Stimulated activated naive CD4-positive, alpha-beta T cell treated with Interleukin-2 at 50 U/mL for 16 hours (primary cell): ENCODE measurements at places on chromosomes 6 and 20.

DNA sequence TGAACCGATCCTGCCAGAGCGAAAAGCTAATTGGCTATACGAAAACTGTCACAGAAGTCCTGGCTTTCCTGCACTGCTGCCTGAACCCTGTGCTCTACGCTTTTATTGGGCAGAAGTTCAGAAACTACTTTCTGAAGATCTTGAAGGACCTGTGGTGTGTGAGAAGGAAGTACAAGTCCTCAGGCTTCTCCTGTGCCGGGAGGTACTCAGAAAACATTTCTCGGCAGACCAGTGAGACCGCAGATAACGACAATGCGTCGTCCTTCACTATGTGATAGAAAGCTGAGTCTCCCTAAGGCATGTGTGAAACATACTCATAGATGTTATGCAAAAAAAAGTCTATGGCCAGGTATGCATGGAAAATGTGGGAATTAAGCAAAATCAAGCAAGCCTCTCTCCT is 14.2 kb downstream of the CCR6 start:
- DNase-seq, result no peak

DNA sequence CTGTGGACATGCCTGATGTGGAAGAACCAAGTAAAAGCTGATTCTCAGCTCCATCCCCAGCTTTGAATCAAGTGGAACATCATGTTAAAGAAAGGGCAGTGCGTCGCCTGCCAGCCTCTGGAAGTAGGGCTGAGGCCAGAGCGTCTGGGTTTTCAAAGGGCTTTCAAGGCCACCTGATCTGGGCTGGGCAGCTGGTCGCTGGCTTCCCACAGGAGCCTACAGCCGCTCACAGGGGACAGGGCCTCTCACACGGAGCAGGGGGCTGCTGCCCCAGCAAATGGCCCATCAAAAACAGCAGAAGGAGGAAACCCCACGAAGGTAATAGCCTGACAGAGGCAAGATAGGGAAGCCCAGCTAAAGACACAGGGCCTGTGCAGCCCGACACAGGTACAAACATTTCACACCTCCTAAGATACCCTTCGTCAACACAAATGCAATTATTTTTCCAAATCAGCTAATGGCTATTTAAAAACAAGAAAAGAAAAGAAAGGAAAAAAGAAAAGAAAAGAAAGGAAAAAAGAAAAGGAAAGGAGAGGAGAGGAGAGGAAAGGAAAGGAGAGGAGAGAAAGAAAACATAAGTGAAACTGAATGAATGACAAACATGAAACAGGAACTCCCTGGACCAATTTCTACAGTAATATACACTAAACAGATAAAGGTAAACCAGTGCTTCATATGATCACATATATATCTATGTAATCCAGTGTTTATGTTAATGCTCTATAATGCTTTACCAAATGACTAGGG is 24.8 kb downstream of the RRBP1 start:
- no peak for DNase-seq

DNA sequence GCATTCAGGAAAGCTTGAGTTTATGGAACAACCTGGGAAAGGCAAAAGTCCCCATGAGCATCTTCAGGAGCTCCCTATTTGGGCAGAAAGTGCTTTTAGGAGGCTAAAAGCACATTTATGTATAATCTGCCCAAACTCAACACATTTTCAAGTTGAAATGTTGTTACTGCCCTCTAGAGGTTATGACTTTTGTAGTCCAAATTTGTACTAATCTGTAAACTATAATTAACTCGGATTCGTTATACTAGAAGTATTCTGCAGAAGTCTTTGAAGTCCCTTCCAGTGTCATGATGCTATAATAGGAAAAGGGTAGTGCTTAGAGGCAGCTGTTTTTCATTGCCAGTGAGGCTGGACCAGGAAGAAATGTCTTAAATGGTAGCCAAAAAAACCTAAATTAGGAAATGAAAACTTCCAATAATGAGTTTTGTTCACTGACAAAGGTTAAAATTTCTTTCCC is 44.8 kb upstream of the EMILIN3 start:
- no peak for DNase-seq

GRCh38 chr6:17940151-17940792 is 47.2 kb downstream of the KIF13A start:
- no peak for DNase-seq

DNA sequence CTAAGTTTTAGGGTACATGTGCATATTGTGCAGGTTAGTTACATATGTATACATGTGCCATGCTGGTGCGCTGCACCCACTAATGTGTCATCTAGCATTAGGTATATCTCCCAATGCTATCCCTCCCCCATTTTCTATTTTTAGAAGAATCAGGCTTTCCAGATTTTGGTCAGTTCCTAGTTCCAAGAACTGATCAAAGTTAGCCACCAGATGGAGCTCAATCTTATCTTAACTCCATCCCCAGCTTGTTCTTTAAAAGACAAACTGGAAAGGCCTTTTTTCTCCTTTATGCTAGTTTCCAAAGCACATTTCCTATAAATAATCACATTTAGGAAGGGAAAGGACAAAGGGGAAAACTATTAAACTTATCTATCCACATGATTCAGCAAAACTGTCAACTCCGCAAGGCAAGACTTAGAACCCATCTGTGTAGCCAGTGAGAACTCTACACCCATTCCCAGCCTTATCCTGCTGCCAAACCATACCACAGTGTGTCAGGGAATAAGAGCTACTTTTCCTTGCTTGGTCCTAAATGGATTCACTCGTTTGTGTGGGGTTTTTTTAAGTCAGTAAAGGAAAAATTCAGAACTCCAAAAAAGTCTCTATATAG is 22.8 kb upstream of the KHDC1 start:
- no peak for DNase-seq

DNA sequence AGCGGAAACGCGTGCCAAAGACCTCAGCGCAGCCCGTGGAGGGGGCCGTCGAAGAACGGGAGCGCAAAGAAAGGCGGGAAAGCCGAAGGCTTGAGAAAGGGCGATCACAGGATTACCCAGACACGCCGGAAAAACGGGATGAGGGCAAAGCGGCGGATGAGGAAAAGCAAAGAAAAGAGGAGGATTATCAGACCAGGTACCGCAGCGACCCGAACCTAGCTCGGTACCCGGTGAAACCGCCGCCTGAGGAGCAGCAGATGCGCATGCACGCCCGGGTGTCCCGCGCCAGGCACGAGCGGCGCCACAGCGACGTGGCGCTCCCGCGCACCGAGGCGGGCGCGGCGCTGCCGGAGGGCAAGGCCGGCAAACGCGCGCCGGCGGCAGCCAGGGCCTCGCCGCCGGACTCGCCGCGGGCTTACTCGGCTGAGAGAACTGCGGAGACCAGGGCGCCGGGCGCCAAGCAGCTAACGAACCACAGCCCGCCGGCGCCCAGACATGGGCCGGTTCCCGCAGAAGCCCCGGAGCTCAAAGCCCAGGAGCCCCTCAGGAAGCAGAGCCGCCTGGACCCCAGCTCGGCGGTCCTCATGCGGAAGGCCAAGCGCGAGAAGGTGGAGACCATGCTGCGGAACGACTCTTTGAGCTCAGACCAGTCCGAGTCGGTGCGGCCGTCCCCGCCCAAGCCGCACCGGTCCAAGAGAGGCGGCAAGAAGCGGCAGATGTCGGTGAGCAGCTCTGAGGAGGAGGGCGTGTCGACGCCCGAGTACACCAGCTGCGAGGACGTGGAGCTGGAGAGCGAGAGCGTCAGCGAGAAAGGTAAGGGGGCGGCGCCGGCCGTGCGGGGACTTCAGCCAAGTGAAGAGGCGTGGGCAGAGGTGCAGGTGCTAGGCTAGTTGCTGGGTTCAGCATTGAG is 296.2 kb downstream of the RIMS1 start:
- DNase-seq, result no peak

DNA sequence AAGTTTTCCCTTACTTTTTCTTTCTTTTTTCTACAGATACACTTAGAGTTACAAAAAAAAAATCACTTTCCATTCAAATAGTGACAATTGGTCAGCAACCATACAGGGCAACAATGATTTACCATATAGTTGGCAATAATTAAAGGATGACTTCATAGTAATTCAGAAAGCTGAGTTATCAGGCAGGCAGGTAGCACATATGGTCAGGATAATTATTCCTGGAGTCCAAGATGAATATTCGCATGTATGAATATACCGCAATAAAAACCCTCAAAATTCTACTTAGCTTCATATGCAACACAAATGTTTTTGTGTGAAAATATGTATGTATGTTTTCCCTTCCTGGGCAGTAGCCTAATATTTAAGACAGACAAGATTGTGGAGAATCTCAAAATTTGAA is 34.5 kb downstream of the COL19A1 start:
- no peak for DNase-seq

DNA sequence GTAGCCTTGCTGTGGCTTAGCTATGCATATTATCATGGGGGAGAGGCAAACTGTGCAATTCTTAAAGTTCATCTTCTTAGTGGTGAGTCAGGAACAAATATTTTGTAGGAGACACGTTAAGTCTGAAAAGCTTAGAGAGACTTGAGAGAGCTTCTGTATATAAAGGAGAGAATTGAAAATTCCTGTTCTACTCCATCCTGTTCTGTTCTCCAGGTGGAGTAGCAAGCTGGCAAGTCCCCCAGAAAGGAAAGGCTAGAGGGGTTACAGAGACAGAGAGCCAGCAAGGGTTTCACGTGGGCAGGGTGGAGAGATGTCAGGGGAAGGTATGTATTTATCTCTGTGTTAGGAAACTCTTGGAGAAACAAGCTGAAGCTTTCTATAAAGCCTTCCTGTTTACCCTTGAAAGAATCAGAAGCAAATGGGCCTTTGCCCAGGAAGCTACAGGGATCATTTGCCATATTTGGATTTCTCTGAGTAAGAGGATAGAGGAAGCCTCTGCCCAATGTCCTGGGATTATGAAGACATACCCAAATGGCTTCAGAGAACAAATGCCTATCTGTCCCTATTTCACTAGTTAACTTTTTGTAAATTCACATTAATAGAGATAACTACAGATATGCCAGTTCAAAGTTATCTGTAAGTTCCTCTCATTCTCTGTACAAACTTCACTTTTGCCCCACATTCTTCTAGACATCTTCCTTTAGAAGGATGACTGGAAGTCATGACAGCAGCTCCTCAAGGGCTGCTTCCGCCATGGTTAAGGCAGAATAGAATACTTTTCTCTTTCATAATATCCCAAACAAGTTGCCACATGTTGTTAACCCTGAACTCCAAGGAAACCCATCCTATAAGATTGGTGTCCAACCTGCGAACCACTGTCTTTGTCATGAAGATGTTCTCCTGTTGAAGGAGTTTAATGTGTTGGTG is 126.7 kb upstream of the NEDD9 start:
- DNase-seq, result no peak

DNA sequence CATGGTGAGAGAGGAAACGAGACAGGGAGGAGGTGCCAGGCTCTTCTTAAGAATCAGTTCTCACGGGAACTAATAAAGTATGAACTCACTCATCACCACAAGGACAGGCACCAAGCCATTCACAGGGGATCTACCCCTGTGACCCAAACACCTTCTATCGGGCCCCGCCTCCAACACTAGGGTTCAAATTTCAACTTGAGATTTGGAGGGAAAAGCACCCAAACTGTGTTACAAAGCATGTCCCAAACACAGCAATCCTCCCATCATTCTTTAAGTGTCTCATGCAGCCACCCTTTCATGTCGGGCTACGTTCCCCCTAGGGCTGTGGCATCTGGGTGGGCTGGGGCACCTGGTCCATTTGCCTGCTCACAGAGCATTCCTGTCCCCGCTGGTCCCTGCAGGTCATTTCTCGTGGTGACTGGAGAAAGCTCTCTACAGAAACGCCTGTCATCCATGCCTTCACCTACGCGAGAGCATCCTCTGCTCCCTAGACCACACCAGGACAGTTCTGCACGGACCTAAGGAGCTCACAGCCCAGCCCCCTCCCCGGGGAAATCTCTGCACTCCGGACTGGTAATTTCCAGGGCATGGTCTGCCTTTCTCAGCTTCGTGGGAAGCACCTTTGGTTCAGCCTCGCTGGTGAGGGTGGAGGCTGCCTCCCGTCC is 79.6 kb downstream of the TTLL2 start:
- DNase-seq, result no peak

GRCh38 chr6:5499644-5500306 is 238.5 kb downstream of the FARS2 start:
- no peak for DNase-seq

DNA sequence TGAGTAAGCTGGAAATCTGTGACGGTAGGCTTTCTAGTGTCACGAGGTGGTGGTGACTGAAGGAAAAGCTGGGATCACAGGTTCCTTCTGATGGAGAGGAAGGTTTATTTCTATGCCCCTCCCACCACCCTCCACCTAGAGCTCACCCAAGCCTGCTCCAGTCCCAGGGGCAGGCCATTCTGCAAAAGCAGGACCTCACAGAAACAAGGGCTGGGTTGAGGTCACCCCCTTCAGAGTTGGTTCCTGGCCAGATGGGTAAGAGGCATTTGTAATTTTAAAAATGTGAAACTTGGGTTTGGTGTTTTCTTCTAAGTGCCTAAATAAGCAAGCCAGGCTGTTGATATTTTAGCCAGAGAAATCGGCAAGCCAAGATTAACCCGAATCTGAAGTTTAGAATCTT is 46.6 kb downstream of the KCTD20 start:
- no peak for DNase-seq

DNA sequence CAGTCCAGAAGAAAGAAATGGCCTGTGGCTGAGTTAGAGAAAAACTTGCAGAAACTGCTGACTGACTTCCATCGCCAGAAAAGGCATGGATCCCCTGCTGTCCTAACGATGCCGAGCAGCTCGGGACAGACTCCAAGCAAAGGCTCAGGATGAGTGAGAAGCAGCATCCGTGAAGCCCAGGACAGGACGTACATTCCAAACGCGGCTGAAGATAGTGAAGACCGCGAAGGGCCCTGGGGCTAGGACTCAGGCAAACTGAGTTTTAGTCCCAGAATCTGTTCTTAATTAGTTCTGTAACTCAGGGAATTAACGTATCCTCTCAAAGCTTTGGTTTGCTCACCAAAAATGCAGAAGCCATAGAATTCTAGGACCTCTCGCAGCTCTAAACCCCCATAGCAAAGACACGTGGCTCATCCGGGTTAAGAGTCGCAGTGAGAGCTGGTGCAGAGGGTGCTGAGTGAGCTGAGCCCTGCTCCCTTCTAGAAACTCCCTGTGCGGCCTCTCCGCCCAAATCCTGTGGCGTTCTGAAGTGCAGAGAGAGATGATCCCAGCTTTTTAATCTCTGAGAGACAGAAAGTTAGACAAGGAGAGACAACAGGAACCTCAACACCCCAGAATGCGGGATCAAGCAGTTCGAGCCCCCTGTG is 132.9 kb upstream of the THBS2 start:
- DNase-seq, result no peak

DNA sequence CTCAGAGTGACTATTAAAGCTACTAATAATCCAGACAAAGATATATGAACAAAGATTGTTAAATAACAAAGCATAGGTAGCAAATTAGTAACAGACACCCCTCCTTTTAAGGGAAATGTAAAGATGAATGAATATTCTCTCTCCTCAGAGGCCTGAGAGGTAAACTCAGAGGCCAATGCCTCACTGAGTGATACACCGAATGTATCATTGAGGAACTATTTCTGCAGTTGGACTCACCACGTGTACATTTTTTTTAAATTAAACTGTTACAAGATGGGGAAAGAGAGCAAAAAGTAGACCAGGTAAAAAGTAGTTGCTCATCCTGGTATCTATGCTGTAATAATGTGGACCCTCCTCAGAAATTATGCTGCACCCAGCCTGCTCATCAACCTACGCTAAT is 72.3 kb upstream of the IPCEF1 start:
- no peak for DNase-seq
